ENCODE measurements at places on chromosomes 2 and 18.

DNA sequence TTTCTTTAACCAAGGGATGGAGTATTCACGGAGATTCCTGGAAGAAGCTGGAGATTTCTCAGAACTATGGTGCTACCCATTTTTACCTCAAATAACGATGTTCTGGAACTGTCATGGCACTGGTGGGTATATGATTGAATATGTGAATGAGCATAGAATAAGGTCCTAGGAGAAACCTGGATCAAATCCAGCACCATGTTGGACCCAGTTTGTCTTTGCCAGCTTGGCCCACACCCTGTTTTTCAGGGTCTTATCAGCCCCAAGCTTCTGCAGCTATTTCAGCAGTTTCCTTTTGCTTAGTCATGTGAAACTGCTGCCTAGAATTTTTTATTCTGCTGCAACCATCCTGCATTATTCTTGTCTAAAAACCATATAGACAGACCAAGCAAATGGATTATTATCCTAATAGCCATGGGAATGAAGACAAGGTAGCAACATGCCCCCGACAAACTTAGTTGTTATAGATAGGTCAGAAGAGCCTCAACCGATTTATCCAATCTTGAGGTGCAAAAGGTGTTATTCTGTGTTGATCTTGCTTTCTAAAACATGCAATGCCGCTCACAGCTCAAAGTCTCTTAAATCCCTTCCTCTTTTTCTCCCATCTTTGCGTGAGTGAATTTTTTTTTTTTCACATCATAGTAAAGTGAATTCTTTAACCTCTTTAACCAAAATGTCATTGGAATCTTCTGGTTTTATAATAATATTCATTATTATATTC lies 133.6 kb downstream of the PRPF40A start:
- DNase-seq = no peak

- DNase-seq = no peak
These were observed 77.4 kb upstream of the NPAS2 start for GRCh38 chr2:100742277-100743254.

GRCh38 chr2:28544922-28545589 lies 49.2 kb downstream of the PLB1 start:
- DNase-seq = peak; percentile 21

GRCh38 chr18:23856466-23857163 lies 157.9 kb upstream of the TTC39C start:
- no peak for DNase-seq

GRCh38 chr2:224020523-224020922 lies 18.6 kb downstream of the SERPINE2 start:
- no peak for DNase-seq

DNA sequence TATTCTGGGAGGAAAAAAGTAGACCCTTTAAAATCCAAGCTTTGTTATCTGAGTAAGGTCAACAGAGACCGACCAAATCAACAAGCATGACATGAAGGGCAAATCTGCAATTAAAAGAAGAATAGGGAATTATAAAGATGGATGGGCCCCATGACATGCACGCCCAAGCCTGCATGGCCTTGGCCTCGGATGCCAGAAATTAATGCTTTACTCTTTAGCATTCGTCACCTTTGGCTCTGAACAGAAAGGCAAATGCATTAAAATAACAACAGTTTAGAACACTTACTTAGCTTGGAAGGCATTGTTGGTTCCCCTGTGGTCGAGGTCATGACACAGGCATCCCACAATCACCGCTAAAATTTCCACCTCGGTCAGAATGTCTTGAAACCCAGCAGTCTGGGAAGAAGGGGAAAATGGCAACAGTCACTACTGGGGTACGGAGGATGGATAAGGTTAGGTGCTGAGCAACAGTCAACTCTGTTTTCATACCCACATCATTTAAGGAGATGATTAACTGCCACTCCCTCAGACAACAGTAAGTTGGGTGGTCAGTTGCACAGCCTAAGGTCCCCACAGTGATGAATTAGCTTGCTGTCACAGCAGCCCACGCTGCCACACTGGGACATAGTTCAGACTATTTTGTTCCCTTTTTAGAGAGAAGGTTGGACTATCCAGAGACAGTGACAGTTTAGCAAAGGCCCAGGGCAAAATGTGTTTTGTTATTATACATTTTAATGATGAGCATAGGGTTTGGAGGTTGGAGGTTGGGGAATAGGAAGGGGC lies 319.1 kb downstream of the AGPS start:
- DNase-seq = no peak

DNA sequence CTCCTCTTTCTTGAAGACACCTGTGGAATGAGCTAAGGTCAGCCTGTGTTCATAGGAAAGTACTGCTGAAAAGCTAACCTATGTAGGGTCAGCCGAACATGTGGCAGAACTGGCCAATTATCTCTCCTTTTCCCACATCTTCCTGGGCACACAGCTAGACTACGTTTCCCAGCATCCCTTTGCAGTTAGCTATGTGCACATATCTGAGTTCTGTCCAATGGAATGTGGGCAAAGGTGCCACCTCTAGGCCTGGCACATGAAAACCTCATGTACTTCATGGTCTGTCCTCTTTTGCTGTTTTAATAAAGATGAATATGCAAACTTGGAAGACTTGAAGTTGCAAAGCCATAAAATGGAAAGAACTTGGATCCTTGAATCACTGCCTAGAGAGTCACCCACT lies 352.6 kb downstream of the TNS1 start:
- no peak for DNase-seq

DNA sequence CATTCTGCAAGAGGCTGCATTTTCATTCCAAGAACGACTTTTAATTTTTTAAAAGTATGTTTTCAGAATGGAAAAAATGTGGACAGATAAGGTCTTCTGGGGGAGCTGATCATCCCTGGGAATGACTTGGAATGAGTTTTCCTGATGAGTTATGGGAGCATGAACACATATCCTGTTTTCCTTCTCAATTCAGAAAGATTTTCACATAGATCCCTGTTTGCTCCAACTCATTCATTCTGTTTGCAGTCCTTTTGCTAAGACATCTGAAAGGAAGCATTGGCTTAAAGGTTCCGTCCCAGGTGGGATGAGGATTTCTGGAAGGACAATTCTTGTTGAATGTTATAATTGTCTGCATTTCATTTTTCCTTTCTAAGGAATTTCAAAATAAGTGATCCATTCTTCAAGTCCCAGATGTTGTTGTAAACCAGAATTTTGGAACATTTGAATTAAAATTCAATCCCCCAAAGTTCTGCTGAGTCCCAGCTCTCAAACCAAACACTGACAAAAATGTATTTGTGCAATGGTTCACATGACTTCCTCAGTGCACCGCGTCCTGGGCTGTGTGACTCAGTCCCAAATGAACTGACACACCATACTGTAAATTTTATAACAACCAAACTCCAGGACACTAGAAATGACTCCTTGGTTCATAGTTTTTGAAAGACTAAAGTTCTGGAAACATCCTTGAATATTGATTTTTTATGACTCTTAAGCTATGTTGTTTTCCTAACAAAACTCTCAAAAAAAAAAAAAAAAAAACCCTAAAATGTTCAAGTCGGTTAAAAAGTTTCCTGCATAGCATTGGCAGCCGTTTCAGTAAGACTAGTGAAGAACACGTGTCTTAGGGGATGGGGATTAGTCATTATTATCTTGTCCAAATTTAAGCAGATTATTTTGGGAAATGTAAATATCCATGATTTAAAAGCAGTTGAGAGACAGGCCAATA lies 281.8 kb upstream of the TCF4 start:
- DNase-seq = no peak

DNA sequence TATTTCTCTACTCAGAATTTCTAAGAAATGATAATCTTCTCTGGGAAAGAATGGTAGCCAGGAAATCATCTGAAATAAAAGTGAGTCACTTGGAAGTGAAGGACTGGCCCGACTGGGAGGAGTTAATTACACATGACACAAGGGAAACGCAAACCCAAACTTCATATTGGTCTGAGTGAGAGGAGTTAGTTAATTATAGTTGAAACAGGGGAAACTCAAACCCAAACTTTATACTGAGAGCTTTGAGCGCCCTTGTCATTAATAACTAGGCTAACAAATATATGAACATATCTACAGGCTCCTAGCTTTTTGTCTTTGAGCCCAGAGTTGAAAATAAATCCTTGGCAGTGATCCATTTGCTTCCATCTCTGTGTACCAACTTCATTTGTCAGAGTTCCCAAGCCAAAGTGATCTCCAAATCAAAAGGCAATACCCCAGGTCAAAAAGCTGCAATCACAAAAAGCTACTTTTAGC lies 187.8 kb upstream of the COL3A1 start:
- no peak for DNase-seq

GRCh38 chr2:69119104-69119894 lies 106.3 kb downstream of the ANTXR1 start:
- DNase-seq = no peak

DNA sequence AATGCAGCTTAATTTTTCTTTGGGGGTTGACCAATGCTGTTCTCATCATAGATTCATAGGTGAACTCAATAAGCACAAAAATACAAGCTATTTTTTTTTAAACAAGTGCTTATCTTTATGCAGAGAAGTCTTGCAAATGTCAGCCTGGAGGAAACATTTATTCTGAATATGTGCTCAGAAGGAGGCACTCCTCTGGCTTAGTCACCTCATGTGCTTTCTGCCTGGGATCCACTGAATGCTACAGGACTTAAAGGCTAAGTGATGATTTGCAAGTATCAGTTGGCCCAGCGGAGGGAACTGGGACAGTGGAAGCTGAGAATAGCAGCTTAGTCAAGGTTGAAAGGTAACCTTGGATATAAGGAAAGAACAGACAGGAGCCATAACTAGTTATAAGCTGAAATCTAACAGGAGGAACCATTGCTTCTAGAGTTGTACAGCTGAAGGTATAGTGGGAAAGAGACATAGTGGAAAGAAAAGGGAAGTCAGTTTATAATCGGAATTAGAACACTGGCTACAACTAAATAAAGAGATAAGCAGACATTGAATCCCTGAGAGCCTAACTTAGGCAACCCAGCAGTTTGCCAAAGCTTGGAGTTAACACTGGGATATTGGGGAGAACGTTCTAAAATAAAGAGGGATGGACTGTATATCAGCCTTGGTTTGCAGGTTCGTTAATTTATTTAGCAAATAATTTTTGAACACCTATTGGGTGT lies 488.7 kb downstream of the SUCLG1 start:
- DNase-seq = no peak

DNA sequence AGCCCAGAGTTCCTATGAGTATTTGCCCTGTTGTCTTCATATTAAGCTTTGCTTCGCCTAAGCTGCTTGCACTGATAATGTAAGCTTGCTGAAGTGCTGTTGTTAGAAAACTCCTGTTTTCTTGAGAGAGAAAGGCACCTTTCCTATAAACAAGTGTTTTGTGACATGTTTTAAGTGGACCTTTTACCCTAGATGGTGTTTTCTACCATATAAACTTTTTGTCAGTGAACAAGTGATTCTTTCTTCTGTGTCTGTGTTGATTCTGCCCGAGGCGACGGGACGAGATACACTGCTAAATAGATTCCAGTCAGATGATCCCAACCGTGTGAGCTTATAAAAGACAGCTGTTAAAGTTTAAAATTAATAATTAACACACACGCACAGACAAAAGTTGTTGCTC lies 24.1 kb downstream of the CABLES1 start:
- DNase-seq = no peak

- DNase-seq = no peak
These were observed 50.9 kb upstream of the KCNE4 start for GRCh38 chr2:223000872-223001796.

DNA sequence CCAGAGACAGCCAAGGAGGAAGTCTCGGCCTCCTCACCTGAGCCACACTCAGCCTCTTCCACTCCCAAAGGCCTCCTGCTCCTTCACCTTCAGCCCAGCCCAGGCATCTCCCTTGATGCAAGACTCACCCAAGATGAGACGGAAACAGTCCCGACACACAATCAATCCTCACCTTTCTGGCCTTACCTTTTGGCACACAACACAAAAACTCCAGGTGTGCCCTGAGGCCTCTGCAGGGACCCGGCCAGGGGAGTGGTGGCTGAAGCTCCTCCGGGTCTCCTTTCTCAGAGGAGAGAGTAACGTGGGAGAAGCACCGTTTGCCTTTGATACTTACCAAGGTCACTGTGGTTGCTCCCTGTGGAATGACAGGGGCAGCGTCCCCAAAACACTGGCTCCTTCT lies 23.8 kb upstream of the EFHD1 start:
- no peak for DNase-seq

DNA sequence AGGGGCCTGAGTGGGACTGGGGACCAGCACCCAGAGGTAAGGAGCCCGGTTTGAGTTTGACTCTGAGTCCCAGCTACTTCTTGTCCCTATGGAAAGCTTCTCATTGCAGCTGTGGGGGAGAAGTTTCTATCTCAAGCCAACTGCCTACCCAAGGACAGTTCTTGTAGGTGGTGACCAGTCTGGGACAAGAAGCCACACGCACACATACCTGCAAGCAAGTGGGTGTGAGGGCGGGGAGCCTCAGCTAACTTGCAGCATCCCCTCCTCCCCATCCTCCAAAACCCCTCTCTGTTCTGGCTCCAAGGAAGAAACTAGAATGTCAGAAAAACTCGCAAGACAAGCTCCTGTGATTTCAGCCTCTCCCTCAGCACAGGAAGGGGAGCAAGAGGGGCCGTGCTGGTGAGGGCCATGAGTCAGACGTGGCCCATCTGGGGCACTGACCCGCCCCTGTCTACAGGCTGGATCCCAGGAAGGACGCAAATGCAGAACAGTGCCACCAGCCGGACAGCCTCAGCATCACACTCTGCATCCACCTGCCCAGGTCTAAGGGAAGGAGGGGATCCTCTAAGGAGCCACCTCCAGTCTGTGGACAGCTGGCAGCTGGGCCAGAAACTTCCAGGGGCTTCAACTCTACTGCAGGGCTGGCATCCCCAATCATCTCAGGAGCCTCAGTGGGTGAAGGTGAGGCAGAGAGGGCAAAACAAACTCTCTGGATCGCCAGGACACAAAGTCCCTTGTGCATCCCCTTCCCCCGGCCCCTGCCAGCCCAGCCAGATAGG lies 103.4 kb downstream of the TNS1 start:
- DNase-seq = peak; percentile 42

DNA sequence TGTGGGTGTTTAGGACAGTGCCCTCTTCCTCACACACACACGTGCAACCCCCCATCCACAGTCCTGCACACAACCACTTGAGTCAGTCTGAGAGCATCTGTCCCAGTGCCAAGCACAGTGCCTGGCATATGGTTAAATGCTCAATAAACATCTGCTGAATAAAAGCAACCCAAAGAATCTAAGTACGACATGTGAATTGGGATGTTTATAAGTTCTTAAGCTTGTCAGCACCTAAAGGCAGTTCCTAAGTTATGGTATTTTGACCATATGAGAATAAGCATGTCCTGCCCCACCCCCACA lies 37.8 kb downstream of the CAPN13 start:
- no peak for DNase-seq
